AG09319 (cell line): ENCODE measurements at places on chromosomes 3 and 15.

DNA sequence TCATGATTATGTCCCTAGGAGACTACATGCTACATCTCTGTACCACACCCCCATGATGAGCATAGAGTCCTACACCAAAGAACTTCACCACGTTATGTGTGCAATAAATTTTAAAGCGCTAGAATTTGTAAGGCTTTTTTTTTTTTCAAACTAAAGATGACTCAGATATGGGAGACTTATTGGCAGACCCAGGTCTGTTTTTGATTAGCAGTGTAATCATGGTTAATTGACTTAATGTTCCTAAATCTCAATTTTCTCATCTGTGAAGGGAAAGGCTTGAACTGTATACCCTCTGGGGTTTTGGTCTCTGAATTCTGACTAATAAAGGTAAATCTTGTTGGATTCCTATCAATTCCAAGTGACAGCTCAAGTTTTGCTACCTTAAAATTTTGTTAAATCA is 26.4 kb downstream of the ABI3BP start:
- DNase-seq: peak; percentile 11

DNA sequence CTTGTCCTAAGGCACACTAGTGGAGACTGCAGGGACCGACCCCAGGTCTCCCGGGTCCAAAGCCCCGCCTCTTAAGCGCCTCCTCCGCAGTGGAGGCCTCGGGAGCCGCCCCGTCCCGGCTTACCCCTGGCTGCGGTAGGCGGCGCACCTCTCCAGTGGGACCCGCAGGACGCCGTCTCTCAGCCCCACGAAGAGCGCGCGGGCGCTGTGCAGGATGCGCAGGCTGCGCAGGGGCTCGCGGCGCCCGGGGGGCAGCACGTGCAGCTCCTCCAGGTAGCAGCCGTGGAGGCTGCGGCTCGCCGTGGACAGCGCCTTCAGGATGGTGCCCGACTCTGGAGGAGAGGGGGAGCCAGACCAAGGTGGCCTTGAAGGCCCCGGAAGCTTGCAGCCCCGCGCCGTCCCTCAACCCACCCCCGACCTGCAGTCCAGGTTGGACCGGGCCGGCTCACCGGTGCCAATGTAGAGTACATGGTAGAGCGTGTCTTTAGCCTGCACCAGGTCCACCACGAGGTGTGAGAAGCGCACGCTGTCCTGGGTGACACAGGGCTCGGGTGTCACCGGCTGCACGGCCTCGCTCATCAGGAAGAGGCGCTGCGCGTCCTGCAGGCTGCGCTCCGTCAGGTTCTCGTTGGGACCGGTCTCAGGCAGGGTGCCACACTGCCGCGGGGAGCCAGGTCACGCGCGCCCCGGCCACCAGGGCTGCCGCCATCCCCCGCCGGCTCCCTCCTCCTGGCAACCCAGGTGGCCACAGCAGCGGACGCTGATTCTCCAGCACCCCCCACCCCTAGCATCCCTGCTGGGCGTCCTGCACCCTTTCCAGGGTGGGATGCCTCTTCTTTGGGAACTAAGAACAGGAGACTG is 105.5 kb downstream of the SEMA5B start:
- no peak for DNase-seq

DNA sequence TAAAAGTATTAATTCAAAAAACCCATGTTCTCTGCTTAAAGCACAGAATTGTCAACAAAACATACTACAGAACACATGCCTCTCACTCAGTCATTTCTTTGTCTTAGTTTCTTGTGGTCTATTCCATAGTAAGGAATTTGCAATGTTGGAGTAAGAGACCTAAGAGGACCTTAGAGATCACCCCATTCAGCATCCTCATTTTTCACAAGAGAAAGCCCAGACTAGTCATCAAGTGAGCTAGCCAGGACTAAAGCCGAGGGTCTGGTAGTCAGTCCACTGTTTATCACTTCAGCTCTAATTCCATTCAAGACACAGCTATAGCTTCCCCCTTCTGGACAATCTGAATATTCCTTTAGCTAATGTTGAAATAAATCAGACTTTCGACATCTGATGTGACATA is 601.1 kb downstream of the FHIT start:
- DNase-seq: no peak

- DNase-seq: no peak
Observed at GRCh38 chr15:29570121-29570947, 251.9 kb downstream of the TJP1 start.
